ENCODE measurements at places on chromosomes 3 and 15. TPM values are rescaled to one million over a fixed set of nuclear protein-coding genes. Genes with fewer than 3 reads are reported as not detected.

STIMATE gene
- total RNA-seq = 25.3 TPM

- no peak for DNase-seq
Observed at GRCh38 chr3:122077293-122078234, 22.4 kb downstream of the CD86 start.

DNA sequence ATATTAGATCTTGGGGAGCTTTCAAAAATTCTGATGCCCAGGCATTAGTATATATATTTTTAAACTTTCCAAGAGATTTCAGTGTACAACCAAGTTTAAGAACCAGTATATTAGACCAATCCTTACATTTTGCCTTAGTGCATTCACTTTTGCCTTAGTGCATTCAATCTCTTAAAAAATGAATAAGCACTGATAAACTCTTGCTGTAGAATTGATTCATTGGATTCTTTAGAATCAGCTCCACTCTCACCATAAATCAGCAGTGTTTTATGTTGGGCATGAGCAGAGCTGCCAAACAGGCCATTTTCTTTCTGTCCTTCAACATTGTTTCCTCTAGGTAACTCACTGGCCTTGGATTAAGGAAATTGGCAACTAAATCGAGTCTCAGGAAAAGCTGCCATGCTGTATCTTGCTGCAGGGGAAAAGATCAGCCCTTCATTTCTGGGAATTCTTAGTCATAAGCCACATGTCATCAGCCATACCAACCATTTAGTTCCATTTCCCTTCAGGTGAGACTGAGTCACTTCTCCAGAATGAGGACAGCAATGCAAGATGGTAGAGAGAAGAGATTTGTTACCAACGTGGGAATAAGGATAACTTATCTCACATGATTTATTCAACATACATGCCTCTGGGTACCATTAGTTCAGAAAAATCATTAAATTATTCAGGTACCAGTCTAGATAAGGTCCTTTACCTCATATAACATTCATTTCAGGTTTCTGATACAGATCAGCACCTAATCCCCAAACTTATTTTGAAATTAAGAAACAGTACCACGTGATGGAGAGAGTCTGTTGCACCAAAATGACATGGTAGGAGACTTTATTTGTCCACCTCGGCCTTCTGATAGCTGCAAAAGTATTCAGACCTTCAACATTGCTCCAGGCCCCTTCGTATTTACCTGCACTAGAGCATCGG lies 192.5 kb downstream of the P3H2 start:
- no peak for DNase-seq

DNA sequence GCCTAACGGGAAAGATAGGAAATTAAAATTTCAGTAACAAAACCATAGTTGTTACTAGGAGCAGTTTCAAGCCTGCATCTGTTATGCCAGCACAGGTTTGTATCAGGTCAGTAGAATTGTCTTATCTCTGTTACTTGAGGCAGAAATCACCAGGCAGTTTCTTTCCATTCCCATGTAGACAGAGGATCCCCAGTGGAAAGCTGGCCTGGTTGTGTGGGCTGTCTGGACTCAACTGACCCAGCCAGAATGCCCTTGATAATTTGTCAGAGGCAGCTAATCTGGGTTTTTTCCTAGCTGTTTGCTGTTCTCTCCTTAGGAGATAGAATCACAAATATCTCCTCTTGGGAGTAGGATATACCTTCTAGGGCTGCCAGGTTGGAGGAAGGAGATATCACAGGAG lies 1044.7 kb downstream of the IGSF11 start:
- no peak for DNase-seq

Measured in mucosa of gallbladder (tissue), 1 donor.